ENCODE measurements at places on chromosomes 6 and 20. TPM values are rescaled to one million over a fixed set of nuclear protein-coding genes. Genes with fewer than 3 reads are reported as not detected.

TFAP2D gene
- total RNA-seq, result not detected

PPP1R18 gene
- 33.6 TPM for total RNA-seq

ANGPT4 gene
- total RNA-seq, result not detected

BHLHE23 gene
- total RNA-seq, result not detected

NOP56 gene
- 125 TPM for total RNA-seq

RIPK1 gene
- total RNA-seq, result 22.4 TPM

CSNK2B gene
- total RNA-seq, result 67.6 TPM

BACH2 gene
- total RNA-seq, result 2.8 TPM

EBF4 gene
- total RNA-seq, result 3.8 TPM

NMBR gene
- not detected for total RNA-seq

ROS1 gene
- total RNA-seq, result not detected

ARMC12 gene
- total RNA-seq, result 0.40 TPM

DBNDD2 gene
- total RNA-seq, result 5.0 TPM

CRISP1 gene
- total RNA-seq, result not detected

CALHM4 gene
- total RNA-seq, result 0.22 TPM

PRL gene
- not detected for total RNA-seq

TNFRSF21 gene
- 49.6 TPM for total RNA-seq

DEF6 gene
- total RNA-seq, result 0.65 TPM

CD93 gene
- total RNA-seq, result 129 TPM

SSR1 gene
- 29.9 TPM for total RNA-seq

RPN2 gene
- 236 TPM for total RNA-seq

LZTS3 gene
- total RNA-seq, result 7.7 TPM

LPIN3 gene
- 0.65 TPM for total RNA-seq

SULF2 gene
- total RNA-seq, result 85.0 TPM

LY6G5C gene
- 1.7 TPM for total RNA-seq

ID4 gene
- 0.60 TPM for total RNA-seq

RAB22A gene
- 8.3 TPM for total RNA-seq

COL19A1 gene
- total RNA-seq, result not detected

C20orf204 gene
- total RNA-seq, result 6.9 TPM

TCP11 gene
- total RNA-seq, result not detected

BPIFB4 gene
- total RNA-seq, result not detected

TRDN gene
- total RNA-seq, result not detected

PPP1R16B gene
- total RNA-seq, result 163 TPM

GNAS-AS1 gene
- 0.22 TPM for total RNA-seq

Measured in lung microvascular endothelial cell (primary cell).